ENCODE measurements at places on chromosomes 1 and 21.

GRCh38 chr1:160748181-160748877, 9.3 kb downstream of the SLAMF7 start:
- DNase-seq, result peak; percentile 74

- no peak for DNase-seq
Measured at GRCh38 chr1:50658459-50659076, 235.3 kb upstream of the DMRTA2 start.

GRCh38 chr21:26389971-26390641, 183.0 kb downstream of the CYYR1 start:
- peak; percentile 90 for DNase-seq

- no peak for DNase-seq
Measured at GRCh38 chr1:193157360-193157759, 29.1 kb downstream of the B3GALT2 start.

DNA sequence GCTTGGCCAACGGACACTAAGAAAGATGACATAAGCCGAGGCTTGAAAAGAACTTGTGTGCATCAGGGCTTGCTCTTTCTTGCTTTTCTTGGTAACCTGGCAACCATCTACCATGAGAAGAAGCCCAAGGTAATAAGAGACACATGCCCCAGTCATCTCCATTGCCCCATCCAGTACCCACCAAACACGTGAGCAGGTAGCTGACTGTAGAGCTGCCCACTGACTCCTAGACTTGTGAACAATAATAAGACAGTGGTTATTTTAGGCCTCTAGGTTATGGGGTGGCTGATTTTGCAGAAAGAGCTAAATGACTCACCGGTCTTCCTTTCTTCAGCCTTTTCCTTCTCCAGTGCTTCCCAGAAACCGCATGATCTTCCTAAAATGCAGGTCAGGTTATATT, 105.0 kb upstream of the JUN start:
- DNase-seq, result peak; percentile 54

DNA sequence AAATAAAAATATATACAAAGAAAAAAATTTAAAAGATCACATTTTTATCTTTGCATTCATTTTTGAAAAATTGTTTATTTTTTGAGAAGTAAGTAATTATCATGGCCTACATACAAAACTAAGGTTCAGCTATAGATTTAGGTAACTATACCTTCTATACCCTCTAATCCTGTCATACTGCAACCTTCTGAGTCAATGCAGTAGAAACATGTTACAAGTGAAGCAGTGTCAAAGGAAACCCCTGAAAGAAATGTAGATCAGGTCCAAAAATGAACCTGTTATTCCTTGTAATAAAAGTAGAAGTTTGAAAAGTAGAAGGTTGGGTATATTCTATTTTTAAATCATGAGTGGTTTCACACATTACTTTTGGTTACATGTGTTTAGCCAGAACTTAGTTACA, 51.3 kb downstream of the PTGS2 start:
- no peak for DNase-seq

GRCh38 chr1:92410706-92411105, 76.0 kb downstream of the GFI1 start:
- no peak for DNase-seq

DNA sequence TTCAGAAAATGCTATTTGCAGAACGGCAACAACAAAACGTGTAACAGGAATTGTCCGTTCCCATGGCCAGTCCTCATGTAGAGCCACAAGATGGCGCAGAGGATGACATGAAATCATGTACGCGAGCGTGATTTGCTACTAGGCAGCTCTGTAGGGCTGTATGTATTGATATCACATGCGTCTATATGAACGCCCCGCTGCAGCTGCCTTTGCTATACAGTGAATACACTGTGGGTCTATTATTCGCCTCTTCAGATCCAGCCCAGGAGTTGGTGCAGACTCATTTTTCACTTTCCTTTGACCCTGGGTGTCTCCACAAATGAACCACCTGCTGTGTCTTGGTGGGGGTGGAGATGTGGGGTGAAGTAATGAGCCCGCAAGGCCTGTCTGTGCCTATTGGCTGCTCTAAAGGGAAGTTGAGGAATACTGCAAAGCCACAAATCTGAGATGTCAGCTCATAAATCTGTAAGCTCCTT, 361.5 kb downstream of the KIF26B start:
- no peak for DNase-seq

GRCh38 chr1:78170859-78171258, 125.1 kb downstream of the GIPC2 start:
- DNase-seq, result no peak

DNA sequence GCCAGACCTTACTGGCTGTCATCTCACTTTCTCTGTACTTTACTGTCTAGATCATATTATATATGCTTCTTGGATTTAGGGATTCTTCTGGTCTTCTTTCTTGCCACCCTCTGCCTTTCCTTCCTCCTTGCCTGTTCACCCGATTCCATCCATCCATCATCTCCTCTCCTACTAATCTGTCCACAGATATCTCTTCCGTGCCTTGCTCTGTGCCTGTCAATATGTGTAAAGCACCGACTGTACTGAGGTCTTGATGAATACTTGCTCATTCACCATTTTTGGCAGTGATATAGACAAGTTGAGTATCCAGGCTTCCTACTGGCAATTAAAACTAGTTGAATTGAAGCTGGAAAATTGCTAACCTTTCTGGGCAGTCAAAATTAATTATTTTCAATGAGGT, 8.1 kb downstream of the FMN2 start:
- DNase-seq, result no peak

DNA sequence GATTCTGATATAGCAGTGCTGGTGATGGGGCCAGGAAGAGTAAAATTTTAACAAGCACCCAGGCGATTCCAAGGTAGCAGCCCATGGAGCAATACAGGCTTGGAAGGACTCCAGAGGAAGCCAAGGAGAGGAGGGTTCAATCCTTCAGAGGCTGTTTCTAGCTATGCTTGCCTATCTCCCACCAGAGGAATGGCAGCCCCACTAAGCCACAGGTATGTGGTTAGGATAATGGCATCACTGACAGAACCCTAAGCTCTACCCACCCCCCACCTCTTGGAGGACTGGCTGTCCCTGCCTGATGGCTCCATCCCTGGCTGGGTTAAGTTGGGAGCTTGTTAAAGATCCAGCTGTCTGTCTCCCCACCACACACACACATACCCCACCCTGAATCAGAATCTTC, 19.3 kb upstream of the PTAFR start:
- DNase-seq, result no peak

DNA sequence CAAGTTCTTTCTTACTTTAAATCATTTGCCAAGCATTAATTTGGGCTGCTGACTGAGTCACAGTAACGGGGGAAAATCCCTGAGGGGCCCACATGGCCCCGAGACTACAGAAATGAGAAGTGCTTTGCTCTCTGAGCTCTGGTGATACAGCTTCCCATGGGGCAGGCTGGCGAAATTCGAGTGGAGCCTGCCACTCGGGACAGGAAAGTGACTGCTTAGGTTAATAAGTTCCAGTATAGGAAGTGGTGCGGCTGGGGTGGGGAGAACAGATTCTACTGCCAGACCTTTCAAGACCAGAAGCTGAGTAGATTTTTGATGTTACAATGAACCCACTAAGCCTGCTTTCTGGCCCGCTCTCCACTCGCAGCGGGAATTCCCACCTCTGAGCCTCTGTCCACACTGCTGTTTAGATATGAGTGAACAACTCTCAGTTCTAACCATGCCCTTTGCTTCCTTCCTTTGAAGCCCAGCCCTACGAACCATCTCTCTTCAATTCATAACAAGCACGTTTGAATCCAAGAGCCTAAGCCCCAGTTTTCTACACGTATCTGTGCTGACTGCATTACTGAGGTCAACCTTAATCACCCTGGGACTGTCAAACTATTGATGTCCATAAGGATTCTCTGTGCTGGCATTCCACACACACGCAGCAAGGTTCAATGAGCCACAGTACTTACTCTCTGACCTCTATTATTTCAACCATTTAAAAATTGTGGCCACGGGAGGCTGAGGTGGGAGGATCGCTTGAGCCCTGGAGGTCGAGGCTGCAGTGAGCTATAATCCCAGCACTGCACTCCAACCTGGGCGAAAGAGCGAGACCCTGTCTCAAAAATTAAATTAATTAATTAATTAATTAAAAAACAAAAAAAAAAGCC, 9.6 kb downstream of the ZBTB17 start:
- no peak for DNase-seq

- DNase-seq, result no peak
Measured at GRCh38 chr1:15974855-15975254, 1.0 kb downstream of the ZBTB17 start.

DNA sequence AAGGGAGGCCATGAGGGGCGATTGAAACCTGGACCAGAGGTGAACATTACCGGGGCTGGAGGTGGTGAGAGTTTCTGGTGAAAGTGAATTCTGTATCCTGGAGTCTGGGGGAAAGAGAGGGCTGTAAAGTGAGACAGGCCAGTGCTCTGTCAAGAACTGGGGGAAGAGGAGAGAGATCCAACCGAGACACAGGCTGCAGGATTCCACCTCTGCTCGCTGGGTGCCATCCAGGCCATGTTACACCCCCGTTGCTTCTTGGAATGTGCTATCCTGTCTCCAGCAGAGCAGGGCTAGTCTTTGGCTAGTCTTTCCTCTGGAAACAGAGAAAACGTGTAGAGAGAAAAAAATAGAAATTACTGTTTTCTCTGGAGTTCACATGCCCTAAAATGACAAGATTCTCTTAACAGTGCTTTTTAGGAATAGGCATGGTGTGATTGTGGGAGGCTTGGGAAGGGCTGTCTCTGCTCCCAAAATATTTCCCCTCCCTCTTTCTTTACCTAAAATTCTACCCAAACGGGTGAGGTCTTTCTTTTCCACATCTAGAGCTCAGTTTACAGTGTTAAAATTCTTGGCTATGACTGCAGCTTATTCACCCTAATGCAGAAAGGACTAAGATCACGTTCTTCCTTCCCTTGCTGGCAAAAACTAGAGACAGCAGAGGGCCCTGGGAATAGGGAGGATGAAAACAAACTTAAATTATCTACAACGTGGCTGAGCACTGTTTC, 16.5 kb upstream of the OVAAL start:
- no peak for DNase-seq

DNA sequence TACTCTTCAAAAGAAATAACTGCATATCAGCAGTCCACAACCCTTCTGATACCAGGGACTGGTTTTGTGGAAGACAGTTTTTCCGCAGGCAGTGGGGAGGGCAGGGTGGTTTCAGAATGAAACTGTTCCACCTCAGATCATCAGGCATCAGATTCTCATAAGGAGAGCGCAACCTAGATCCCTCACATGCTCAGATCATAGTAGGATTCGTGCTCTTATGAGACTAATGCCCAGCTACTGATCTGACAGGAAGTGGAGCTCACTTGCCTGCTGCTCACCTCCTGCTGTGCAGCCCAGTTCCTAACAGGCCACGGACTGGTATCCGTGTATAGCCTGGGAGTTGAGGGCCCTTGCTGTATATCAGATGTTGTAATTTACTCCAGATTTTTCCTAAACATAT, 11.5 kb downstream of the RO60 start:
- DNase-seq, result peak; percentile 64

- DNase-seq, result no peak
Measured at GRCh38 chr1:63322944-63323864, 837 bp downstream of the FOXD3 start.
